ENCODE measurements at places on chromosomes 2 and 18. TPM values are rescaled to one million over a fixed set of nuclear protein-coding genes. Genes with fewer than 3 reads are reported as not detected.
A peak's percentile ranks its signal among the peaks of the same experiment; 100 is the strongest.

- no peak for DNase-seq
Measured at GRCh38 chr2:110829413-110830146, 97.2 kb downstream of the ACOXL start.

GRCh38 chr2:15265889-15266288, 295.2 kb downstream of the NBAS start:
- no peak for DNase-seq

Gene SERPINB3
- total RNA-seq = 0.75 TPM

GRCh38 chr18:34710934-34711333, 836 bp downstream of the DTNA start:
- no peak for DNase-seq

- DNase-seq = no peak
Measured at GRCh38 chr2:159000072-159000471, 31.6 kb downstream of the TANC1 start.

DNA sequence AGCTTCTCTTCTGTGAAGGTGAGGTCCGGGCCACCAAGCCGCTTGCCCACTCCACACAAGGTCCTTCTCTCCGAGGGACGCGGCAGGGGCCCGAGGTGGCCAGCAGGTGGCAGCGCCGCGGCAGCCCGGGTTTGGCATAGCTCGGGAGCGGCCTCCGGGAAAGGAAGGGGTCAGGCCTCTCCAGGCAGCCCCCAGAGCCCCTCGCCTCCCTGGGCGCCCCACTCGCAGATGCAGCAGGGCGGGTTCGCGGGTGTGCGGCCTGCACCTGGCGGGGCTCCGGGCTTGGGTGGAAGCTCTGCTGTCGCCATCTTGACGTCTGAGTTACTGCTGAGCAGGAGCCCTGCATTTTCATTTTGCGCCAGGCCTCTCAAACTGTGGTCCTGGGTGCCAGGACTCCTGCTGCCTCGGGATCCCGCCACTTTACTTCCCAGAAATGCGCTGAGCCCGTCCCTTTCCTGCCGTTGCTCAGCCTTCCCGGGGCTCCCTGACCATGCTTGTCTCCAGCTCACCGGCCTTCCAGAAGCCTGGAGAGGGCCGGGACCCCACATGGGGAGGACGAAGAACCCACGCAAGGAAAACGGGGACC, 18.6 kb upstream of the NCL start:
- peak; percentile 24 for DNase-seq

GRCh38 chr18:7876354-7877104, 309.4 kb downstream of the PTPRM start:
- DNase-seq = peak; percentile 27
